Stimulated activated CD4-positive, alpha-beta T cell treated with anti-CD3 and anti-CD28 coated beads, TNF-alpha, amount 100 ng/mL, for 24 hours (primary cell): ENCODE measurements at places on chromosomes 13 and 19.
A peak's percentile ranks its signal among the peaks of the same experiment; 100 is the strongest.

GRCh38 chr13:32840989-32841713 is 175.1 kb upstream of the KL start:
- no peak for DNase-seq

DNA sequence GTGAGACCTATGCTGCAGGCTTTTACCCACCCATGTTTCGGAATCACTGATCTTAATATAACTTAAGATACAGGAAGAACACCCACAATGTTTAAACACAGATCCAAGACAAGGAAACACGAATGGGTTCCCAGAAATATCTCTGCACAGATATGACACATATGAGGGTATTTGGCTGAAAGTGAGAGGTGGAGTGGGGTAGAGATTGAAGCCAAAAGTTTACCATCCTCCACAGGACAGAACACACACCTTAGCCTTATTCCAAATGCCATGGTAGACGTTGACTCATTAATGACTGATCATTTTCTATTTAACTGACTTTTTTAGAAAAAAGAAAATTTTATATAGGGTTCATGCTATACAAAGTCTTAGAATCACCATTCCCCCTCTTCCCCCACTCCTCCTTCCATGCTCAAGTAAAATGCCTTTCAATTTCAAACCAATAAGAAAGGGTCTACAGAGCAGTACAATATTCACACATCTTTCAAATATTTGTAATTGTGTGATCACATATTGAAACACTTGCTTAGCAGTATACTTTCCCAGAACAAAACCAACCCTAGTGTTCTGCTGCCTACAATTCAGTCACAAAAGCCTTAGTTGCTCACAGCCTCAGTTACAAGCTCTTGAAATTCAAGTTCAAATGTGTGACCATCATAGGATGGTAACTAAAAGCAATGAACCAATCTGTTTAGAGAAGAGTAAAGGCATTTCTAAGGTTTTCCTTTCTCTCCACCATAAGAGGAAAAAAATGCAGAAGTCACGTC is 11.8 kb upstream of the DOCK9 start:
- DNase-seq = no peak

DNA sequence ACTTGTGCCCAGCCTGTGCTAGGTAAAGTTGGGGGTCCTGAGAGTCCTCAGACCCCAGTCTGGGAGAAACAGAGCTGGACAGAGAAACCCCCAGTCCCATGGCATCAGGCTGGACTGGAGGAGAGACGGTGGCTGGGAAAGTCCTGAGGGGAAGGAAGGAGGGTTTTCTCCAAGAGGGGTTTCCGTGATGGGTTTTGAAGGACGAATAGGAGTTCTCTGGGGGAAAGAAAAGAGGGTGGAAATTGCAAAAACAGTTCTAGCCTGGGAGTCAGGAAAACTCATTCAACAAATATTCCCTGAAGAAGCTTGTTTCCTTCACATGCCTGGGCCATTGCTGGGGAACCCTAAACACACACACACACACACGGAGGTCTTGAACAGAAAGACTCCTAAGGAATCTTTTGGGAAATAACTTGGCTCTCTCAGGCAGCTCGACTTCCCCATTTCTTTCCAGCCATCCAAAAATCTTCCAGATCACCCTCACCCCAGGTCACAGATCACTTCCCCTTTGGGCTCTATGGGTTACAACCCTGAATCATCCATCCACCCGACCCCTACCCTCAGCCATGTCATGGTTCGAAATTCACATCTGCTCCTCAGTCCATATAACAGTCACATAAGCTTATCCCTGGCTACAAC is 47.5 kb downstream of the COLGALT1 start:
- no peak for DNase-seq

DNA sequence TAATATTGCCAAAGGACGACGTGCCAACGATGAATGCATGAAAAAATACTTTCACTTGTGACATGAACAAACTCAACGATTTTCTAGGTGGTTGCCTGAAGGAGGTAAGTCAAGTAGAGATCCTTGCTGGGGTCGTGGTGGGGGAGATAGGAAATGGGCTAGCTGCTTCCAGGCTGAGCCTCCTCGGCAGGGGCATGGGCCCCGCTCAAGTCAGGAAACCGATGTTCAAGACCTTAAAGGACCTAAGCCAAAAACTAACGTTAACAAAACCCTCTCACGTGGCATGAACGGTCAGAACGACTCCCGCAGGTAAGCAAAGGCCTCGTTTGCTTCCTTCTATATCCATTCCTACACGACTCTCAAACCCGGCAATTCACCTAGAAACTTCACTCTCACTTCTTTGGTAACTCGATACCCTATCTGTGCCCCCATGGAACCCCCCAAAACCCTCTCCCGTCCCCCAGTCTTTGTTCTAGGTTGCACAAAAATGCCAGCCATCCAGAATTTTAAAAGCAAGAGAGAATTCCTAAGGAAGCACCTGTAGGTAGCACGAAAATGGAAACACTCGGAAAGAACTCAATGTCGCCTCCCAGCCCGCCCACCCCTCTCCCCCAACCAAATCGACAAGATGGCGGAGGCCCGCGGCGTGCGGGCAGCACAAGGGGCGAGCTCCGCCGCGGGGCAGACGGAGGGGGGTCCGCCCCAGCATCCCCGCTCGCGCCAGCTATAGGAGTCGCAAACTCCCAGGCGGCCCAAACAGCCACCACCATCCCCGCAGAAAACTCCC is 13.6 kb downstream of the ACP4 start:
- no peak for DNase-seq

- DNase-seq = no peak
These were observed 489.1 kb downstream of the MYO16 start for GRCh38 chr13:109118521-109118920.

- peak; percentile 45 for DNase-seq
These were observed 35.9 kb upstream of the ZSCAN5A start for GRCh38 chr19:56350416-56351045.

DNA sequence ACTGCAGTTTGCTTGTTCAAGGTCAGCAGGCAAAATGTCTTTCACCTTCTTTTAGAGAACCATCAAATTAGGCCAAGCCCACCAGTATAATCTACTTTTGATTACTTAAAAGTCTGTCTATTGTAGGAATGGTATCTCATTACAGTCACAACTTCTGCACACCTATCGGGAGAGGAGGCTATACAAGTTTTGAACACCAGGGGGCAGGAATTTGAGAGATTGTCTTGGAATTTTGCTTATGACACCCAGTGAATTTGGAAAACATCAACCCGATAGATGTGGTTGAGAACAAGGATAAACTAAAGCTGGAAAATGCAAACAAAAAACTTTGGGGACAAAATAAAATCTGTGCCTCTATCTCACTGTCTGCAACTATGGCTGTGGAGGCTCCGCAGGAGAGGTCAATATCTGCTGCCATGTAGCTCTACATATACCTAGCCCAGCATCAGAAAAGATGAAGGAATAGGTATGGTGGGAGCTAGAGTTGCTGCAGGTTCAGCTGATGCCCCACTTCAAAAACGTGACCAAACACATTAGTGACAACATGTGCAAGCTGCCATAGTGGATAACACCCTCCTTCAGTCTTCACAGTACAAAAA is 1299.2 kb upstream of the SPRY2 start:
- no peak for DNase-seq

DNA sequence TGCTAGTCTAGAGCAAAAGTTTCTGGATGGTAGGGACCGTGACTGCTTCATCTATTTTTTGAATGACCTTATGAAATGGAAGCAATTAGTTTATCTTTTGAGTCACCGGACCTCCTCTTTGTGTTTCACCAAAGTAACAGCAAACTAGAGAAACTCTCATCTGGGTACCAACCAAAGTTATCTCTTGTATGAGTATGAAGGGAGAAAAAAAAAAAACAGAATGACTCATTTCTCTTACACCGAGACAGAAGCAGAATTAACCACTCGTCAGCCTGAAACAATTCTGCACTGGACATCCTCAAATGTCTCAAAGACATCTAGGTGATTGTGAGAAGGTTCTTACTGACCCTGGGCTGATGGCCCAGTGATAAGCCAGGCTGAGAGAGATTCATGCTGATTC is 18.3 kb downstream of the ZNF100 start:
- no peak for DNase-seq

DNA sequence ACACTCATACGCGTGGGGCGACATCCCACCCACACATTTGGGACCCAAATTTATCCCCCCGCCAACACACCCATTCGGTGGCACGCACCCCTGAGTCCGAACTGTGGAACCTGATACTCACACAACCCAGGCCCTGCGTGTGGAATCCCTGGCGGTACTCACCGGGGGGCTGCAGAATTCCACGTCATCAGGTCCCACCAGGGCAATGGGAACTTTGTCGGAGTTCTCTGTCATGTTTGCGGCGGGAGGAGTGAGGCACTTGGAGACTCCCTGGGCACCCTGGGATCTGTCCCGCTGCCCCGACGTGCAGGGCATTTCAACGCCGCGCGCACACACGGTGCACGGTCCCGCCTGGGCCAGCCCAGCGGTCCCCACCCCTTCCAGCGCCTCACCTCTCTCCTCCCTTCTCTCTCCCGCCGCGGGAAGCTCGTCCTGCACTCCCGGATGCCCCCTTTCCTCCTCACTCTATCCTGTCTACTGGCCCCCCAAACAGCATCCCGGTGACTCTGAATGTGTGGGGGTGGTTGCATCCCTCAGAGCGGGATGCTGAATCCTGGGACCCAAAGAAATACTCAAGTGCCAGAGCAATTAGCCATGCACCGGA is at the start of gene CNMD:
Gene CNMD, minus strand, starts transcription at position 353 of the 604 bp plus-strand sequence. Its CDS starts 119 bp downstream, at position 234.
- no peak for DNase-seq

DNA sequence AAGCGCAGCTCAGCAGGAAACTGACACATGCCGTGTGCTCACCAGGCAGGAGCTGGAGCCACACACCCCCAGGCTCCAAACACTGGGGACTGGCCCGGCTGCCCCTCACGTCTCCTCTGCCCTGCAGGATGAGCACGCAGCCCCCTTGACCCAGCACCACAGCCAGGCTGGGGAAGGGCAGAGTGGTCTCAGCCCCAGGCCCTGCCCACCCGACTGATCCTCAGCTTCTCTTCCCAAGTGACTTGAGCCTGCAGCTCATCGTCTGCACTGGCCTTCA is 20.3 kb downstream of the GRTP1 start:
- DNase-seq = no peak

DNA sequence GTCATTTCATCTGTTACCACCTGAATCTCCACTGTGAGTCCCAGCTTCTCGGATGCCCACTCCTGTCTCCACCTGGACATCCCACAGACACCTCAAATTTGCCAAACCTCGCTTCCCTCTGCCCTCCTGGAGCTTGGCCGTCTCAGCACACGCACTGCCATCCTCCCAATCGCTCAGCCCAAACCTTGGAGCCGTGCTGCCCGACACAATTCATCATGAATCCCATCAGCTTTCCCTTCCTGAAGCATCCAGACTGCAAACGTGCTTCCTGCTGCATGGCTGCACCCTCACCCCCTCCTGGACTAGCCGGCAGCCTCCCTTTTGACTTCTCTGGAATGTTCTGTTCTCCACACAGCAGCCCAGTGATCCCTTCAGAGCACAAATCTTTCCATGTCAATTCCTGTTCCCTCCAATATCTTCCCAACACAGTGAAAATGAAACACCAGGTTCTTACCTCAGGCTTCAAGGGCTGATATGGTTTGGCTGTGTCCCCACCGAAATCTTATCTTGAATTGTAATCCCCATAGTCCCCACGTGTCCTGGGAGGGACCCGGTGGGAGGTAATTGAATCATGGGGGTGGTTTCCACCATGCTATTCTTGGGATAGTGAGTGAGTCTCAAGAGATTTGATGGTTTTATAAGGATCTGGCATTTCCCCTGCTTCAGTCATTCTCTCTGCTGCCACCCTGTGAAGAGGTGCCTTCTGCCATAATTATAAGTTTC is 1.1 kb upstream of the PROZ start:
- no peak for DNase-seq
